ENCODE measurements at places on chromosomes 3 and 15.
A peak's percentile ranks its signal among the peaks of the same experiment; 100 is the strongest.

GRCh38 chr3:143120716-143121240 lies 1.2 kb downstream of the CHST2 start:
- DNase-seq = no peak

DNA sequence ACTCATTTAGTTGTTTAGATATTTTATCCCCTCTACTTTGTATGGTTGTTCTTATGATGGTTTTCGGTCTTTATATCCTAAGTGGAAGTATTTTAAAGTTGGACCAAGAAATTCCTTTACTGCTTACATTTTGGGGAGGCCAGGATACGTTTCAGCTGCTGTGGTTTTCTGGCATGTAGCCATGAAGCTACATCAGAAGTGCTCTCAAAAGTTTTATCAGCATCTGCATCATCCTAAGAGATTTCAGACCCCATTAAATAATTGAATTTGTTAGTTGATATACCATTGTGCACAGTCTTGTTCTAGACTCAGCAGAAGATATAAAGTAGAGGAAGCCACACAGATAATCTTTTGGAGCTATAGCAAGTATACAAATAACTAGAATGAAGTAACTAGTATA lies 50.1 kb upstream of the SKOR1 start:
- no peak for DNase-seq

GRCh38 chr3:177514611-177515499 lies 317.6 kb upstream of the TBL1XR1 start:
- DNase-seq = no peak

GRCh38 chr3:122564155-122564912 lies at the start of the genes DTX3L and PARP9:
Gene DTX3L (plus strand): TSS chr3:122564338. CDS start chr3:122564427, 89 bp downstream.
Gene PARP9 (minus strand): TSS chr3:122564300. CDS start chr3:122559620, 4,680 bp downstream.
- DNase-seq = peak; percentile 47

DNA sequence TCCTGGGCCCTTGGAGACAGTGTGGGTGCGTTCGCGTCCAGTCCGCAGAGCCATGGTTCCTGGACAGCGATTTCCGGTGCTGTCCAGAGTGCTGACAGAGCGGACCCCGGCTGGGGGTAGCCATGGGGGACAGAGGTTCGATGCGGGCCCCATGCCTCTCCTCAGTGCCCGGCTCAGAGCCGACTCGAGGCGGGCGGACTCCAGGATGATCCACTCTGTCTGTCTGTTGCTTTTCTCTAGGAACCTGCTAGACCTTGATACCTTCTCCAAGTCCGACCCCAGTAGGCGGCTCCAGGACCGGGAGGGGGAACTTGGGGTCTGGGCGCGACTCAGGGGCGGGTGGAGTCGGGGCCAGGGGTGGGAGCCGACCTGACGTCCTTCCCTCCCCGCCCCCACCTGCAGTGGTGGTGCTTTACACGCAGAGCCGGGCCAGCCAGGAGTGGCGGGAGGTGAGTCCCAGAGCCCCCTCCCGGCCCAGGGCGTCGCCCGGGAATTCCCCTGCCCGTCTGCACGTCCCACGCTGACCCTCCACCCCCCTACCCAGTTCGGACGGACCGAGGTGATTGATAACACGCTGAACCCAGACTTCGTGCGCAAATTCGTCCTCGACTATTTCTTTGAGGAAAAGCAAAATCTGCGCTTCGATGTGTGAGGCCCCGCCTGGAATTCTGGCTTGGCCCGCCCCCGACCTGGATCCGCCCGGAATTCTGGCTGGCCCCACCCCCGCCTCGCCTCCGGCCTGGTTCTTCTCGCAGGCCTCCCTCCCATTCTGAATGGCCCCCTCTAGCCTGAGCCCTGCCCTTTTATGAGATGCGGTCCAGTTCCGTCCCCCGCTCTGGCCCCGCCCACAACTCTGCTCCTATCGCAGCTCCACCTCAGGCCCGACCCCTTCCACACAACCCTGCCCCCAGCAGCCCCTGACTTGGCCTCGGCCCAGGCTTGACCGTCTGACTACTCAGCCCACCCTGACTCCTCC lies 1.0 kb downstream of the CPNE9 start:
- no peak for DNase-seq
